ENCODE measurements at places on chromosomes 3 and 15.

DNA sequence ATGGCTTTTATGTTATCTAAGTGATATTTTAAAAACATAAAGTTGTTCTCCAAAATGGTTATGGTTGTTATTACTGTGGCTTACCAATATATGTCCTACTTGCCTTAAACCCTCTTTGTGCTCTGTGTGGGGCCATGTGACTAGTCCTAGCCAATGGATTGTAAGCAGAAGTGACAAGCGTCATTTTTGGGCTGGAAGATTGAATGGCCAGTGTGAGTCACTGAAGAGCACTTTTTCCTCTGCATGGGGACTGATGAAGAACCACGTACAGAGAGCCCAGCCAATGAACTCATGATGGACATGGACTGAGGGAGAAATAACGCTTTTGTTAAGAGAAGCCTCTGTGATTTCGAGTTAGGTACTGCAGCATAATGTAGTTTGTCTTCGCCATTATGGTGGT is 332.7 kb downstream of the EDEM1 start:
- DNase-seq = no peak

GRCh38 chr15:48479751-48480150 is 148.5 kb downstream of the DUT start:
- DNase-seq = no peak

- no peak for DNase-seq
These were observed 11.9 kb downstream of the ASB7 start for GRCh38 chr15:100614336-100614735.

- DNase-seq = no peak
These were observed 289.3 kb downstream of the EPHB1 start for GRCh38 chr3:135084405-135084804.

- DNase-seq = no peak
These were observed 13.7 kb downstream of the IQCH start for GRCh38 chr15:67267951-67268941.

DNA sequence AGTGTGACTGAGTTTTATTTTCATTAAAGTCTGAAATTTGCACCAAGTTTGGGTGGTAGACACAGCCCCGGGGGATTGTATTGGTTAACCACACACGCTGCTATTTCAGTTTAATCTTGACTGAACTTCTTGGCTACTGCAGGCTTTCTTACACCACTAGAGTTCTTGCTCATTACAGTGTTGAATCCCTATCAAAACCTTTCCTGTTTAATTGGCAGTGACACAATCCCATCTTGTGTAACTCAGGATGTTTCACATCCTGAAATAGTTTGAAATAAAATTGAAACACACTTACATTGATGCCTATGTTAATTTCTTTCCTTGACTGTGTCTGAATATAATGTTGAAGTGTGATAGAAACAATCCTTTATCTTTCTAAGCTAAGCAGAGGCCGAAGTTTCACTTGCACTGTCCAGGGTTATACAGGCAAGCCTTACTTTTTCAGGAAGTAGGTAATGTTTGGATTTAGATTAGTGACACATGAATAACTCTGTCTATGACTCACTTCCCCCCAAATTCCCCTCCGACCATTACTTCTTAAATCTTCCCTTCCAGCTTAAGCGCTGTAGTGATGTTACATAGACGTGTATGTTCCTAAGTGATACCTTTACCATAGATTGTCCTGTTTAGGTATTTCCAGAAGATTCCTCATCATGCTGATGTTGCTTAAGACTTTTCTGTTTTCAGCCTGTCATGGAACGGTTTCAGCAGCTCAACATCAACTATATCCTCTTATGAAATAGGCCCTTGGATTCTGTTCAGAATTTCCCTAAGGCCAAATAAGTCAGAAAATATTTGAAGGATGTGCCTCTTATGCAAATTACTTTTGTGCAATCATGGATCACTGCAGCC is 16.8 kb downstream of the ATG7 start:
- peak; percentile 74 for DNase-seq

Measured in AG04450 (cell line).